Stimulated activated CD8-positive, alpha-beta memory T cell treated with anti-CD3 and anti-CD28 coated beads, Interleukin-2, amount 100 ng/mL, for 48 hours (primary cell): ENCODE measurements at places on chromosomes 1 and 21.

- no peak for DNase-seq
Measured at GRCh38 chr21:42965211-42965560, 9.2 kb upstream of the PKNOX1 start.

DNA sequence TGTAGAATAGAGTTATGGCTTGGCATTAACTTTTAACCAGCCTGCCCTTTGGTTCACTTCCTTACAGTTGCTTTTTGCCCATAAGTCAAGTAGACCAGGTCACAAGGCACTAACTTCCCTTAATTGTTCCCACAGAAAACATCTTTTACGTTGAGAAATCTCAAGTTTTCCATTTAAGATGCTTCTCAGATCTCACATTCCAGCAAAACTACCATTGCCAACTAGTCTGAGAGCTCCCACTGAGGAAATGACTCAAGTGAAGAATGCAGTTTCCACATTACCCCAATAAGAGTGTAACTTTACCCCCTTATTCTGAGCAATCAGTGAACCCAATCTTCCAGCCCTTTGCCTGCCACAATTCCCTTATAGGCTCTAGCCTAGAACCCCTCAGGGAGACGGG, 502.2 kb upstream of the OLFM3 start:
- DNase-seq: no peak

- no peak for DNase-seq
Measured at GRCh38 chr1:4675454-4676186, 21.2 kb downstream of the AJAP1 start.

DNA sequence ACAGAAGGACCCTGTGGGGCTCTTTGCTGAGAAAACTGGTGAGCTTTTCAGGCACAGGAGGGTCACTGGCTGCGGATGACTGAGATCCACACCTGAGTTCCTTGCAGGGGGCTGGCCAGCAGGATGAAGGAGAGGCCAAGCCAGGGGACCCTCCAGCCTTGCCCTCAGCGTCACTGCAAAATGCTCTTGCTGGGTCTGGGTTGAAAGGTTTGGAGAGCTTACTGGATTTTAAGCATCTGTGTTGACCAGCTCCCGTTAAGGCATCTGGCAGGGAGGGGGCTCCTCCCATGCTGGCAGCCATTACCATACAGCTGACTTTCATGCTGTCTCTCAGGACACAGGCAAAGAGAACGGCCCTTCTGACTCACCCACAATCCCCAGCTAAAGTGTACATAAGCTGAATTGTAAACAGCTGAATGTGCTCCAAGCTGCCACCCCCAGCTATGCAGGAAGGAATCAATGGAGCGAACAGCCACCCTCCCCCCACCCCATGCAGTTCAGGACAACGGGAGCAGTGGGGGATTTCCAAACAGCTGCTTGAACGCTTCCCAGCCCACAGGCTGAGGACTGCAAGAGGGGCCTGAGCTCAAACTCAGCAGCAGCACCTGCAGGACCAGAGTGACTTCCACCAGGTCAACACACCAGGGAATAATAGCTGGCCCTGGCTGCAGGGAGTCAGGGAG, 21.3 kb upstream of the A3GALT2 start:
- DNase-seq: no peak

- no peak for DNase-seq
Measured at GRCh38 chr1:66415281-66415680, 118.7 kb upstream of the SGIP1 start.

GRCh38 chr1:211589782-211590721, 11.1 kb upstream of the SLC30A1 start:
- DNase-seq: no peak

DNA sequence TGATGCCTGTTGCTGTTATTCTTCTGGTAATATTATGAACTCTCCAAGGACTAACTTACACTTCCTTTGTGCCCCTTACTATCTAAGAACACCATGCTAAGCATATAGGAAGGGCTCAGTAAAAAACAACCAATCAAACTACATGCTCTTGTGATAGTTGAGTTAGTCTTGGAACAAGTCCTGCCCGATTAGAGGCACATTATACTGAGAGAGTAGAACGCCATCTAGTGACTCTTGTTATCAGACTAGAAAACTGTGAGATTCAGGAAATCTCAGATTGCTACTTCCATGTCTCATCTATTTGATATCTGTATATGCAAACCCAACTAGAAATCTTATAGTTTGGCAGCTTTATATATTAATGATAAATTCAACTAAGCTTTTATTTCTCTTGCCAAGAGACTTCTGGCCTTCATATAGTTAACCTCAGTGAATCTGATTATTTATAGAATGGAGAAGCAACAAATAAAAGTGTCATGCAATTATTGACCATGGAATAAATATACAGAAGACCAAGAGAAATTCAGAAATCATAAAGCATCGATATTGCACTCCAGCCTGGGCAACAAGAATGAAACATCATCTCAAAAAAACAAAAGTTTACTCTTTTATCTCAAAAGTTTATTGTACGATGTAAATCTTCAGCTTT, 7.8 kb upstream of the SRRM1 start:
- no peak for DNase-seq
